ENCODE measurements at places on chromosomes 12 and 14.

GRCh38 chr12:106078358-106079010 is 60.3 kb downstream of the NUAK1 start:
- ATAC-seq: no peak

DNA sequence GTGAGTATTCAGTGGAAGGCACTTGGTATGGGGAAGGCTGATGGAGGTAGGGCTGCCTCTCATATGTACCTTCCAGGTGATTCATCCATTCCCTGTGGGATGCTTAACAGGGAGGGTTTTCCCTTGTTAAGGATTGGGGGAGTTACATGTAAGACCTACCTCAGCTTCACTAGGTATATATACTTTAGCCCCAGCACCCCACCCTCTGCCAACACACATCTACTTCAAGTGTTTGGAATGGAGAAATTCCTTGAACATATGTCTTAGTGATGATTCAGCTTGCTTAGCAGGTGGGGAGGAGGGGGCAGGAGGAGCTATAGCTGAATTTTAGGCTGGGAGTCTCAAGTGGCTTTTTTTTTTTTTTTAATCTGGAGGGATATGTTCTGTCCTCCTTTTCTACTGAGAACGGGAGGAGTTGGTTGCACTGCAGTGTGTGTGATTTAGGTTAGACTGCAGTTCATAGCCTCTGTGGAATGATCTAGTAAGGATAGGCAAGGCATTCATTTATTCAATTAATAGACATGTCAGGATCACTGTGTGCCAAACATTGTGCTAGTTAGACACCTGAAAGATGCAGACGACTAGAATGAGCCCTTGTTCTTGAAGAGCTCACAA is 1.7 kb downstream of the PIP4K2C start:
- ATAC-seq: no peak

DNA sequence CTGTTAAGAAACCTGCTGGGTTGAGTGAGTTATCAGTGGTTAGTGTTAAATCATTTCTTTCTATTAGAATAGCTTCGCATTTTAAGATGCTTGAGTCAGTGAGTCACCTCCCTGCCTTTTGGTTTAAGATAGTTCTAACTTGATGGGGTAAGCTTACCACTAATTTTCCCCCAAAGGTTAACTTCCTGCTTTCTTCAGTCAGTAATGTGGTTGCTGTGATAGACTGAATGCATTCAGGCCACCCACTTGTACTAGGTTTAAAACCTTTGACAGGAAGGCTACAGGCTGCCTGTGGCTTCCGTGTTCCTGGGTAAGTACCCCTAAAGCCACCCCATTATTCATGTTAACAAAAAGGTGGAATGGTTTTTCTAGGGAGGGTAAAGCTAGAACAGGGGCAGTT is 25.3 kb downstream of the CLEC2A start:
- peak; percentile 83 for ATAC-seq

GRCh38 chr14:32623300-32624093 is 294.4 kb downstream of the AKAP6 start:
- ATAC-seq: no peak

GRCh38 chr12:52539083-52539820 is 13.7 kb downstream of the KRT71 start:
- no peak for ATAC-seq

DNA sequence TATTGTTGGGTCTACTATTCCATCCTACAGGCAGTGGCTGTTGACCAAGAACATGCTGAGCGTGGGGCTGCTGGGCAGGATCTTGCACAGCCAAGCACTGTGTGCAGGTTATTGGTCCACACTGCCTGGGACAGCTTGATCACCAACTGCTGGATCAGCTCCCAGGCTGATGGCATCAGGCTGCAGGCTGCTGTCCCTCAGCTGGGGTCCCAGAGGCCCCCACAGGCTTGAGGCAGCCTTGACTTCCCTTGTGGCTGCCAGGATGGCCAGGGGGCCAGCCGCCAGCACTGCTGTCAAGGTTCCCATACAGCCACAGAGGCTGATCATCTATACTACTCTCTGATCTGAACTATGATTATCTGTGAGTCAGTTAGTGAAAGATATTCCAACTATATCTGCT is 9.8 kb downstream of the OR2AP1 start:
- ATAC-seq: no peak

DNA sequence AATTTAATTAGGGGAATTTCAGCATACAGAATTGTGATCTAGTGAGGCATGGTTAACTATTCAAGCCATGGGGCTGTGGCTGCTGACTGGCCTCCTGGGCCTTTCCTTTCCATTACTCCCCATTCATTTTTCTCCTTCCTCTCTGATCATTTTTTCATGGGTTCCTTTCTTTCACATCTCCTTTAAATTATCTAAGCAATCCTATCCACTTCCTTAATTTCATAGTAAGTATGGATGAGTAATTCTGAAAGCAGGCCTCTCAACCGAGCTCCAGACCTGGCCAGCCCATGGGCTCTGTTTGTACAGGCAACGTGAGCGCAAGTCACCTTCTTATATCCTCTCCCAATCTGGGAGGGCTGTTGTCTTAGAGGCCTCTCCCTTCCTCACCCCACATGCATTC is 13.4 kb downstream of the CKAP4 start:
- ATAC-seq: no peak

- no peak for ATAC-seq
Measured at GRCh38 chr12:18703321-18703720, 34.5 kb downstream of the PLCZ1 start.

- peak; percentile 20 for ATAC-seq
Measured at GRCh38 chr14:78403278-78403815, 233.2 kb downstream of the NRXN3 start.

- ATAC-seq: peak; percentile 53
Measured at GRCh38 chr14:57199921-57200320, 68.8 kb downstream of the EXOC5 start.

DNA sequence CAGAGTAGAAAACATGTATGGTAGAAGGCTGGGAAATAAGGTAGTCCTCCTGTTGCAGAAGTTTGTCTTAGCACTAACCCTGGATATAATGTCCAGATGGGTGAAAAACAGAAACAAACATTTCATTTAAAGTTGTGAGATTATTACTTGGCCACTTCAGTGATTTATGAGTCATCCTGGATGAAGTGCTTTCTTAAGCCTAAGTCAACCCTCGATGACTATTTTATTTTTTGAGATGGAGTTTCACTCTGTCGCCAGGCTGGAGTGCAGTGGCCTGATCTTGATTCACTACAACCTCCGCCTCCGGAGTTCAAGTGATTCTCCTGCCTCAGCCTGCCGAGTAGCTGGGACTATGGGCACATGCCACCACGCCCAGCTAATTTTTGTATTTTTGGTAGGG is 10.2 kb downstream of the DLST start:
- ATAC-seq: no peak

DNA sequence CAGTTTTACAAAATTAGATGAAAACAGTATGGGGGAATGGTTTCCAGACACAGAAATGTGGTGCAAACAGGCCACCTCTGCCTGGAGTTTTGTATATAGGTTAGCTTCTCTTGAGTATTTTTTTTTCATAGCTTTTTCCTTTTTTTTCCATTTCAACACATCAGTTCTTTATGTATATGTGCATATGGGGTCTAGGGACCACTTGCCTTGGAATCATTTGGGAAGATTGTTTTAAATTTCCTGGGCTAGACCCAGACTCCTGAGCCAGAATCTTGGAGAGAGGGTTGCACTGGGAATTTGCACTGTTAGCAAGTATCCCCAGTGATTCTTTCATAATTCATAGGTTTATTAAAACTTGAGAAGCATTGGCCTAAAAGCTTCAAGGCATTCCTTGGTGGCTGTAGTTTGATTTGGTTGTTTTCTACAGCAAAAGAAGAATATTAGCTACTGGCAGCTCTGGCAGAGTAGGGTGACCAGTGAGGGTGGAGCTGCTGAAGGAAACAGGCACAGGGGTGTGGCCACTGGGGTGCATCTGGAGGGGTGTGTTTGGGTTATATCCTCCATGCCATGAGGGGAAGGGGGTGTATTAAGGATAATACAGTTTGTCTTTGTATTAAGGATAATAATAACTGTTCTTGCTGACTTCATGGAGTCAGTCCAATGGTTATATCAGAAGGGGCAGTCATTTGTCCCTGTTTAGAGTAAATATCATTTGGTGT is 22.8 kb downstream of the PPP1R36 start:
- ATAC-seq: no peak

DNA sequence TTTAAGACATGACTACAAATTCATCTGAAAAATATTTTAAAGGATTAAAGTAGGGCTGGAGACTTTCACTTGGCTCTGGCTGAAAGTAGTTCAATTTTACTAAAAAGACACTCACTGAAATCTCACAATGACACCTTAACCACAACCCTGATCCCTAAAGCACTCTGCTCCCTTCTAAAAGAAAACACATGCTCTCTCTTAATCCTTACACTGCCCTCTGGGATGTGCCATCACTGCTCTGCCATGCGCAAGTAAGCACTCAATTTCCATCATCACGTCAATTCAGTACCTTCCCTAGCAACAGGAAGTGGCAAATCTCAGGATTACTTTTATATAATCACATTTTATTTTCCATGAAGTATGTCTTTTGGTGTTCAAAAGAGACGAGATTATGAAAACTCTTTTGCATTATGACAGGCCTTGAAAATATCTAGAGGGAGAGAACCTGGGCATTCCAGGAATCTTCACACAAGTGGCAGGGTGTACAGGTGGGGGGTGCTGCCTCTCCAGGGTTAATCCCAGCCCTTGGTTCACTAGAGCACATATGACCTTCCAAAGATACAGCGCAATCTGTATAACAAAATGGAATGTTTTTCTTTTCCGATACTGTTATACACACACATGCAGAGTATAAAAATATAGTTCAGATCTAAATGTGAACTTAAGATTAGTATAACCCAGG is 7.3 kb downstream of the ATG14 start:
- no peak for ATAC-seq

DNA sequence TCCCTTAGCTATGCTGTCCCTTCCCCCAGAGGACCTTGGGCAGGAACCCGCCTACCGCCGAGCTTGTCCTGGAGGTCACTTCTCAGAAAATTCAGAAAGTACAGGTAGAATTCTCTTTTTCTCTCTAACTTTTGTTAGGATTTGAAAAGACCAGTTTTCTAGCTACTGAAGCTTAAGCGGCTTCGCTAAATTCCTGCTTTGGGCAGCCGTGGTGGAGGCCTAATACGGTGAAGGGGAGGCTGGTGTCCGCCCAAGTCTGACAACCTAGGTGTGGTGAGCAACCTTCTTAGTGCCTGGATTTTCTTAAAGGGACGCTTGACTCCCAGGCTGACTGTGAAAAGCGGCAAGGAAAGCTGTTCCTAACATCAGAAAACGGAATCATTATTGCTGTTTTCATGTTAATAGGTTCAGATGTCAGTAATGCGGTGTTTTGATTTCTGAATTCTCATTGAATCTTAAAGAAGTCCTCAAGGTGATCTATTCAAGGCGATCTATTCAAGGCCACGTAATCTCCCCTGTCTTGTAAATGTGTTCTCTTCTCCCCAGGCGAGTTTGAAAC is 835 bp downstream of the FGD4 start:
- no peak for ATAC-seq

DNA sequence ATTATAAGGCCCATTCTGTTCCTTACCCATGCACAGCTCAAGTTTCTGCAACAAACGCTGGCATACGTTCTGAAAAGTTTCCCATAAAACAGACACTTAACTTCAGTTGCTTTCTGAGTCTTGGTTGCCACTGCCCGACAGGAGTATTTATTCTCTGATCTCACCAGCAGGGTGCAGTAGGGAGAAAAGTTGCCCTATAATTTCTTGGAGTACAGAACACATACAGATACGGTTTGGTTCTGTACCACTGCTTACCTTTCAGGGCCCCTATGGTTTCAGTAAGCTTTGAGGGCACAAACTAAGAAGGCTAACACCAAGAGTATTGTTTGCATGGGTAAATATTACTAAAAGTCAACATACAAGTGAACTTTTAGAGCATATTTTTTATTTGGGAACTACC is 77.9 kb downstream of the SPATA7 start:
- no peak for ATAC-seq

GRCh38 chr14:70935135-70935534 is 27.9 kb downstream of the PCNX1 start:
- ATAC-seq: no peak

DNA sequence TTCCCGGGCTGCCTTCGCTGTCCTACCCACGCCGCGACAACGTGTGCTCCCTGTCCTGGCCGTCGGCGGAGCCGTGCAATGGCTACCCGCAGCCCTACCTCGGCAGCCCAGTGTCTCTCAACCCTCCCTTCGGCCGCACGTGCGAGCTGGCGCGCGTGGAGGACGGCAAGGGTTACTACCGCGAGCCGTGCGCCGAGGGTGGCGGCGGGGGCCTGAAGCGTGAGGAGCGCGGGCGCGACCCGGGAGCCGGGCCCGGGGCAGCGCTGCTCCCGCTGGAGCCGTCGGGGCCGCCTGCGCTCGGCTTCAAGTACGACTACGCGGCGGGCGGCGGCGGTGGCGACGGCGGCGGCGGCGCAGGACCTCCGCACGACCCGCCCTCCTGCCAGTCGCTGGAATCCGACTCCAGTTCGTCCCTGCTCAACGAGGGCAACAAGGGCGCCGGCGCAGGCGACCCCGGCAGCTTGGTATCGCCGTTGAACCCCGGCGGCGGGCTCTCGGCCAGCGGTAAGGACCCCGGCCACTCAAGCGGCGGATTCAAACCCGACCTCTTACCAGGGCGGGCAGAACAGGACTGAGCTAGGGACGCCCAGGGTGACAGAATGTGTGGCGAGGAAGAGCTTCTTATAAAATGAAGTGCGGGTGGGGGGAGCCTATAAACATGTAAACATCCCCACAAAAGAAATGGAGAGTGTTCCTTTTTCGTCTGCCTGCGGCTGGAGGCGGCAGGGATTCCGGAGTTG is 503 bp downstream of the HOXC12 start:
- ATAC-seq: no peak

DNA sequence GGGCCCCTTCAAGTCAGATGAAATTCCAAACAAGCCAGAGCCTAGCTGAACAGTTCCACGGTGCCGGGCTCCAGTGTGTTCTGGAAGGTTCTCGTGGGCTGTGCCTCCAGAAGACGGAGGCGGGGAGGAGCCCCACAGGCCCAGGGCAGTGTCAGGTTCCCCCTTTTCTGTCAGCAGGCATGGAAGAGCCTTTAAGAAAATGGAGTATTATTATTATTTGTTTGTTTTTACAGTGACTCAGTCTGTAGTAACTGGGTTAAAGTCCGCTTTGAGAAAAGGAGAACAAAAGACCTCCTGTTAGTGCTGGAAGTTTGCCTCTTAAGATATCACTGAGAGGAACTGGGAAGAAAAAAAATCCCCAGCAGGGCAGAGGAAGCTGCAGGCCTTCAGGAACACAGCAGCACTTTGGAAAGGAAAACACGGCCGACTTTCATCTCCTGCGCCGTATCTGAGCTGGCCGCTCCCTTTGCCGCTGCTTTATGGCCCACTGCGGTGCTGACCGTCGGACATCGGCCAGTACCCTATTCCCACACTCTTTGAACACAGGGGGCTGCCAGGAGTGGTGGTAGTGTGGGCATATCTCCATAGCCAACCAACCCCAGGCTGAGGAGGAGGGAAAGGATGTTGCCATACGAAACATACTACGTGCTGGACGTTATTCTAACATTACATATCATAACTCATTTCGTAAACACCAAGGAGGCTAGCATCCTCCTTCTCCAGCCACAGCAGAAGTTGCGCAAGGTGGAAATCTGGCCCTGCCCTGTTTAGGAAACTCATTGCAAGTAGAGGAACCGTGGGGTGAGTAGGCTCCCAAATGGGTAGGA is 194.0 kb downstream of the ZFP36L1 start:
- ATAC-seq: no peak

- ATAC-seq: no peak
Measured at GRCh38 chr14:56810836-56811592, 735 bp upstream of the OTX2 start.

- ATAC-seq: no peak
Measured at GRCh38 chr12:47783821-47784819, 11.1 kb downstream of the SLC48A1 start.

- no peak for ATAC-seq
Measured at GRCh38 chr14:90381011-90381786, 15.6 kb upstream of the CALM1 start.

GRCh38 chr14:47252802-47253201 is 422.6 kb downstream of the MDGA2 start:
- no peak for ATAC-seq
